ENCODE measurements at places on chromosomes 7 and 10. TPM values are rescaled to one million over a fixed set of nuclear protein-coding genes. Genes with fewer than 3 reads are reported as not detected.

- no peaks in the 10 kb centered on the region for H3K36me3 ChIP-seq
- H3K4me3 ChIP-seq: no peak overlapping the region
- no peak overlapping the region for H3K27ac ChIP-seq
- peaks cover 8% of the 10 kb centered on the region for H3K4me1 ChIP-seq
- no peaks in the 10 kb centered on the region for H3K27me3 ChIP-seq
These were observed 9.7 kb upstream of the CHST12 start for GRCh38 chr7:2393706-2394105.

GRCh38 chr10:69060127-69060798, 27.6 kb upstream of the SRGN start:
- H3K36me3 ChIP-seq: no peaks in the 10 kb centered on the region
- peaks cover 14% of the 10 kb centered on the region for H3K4me1 ChIP-seq
- H3K27me3 ChIP-seq: no peaks in the 10 kb centered on the region
- no peak overlapping the region for H3K27ac ChIP-seq

DNA sequence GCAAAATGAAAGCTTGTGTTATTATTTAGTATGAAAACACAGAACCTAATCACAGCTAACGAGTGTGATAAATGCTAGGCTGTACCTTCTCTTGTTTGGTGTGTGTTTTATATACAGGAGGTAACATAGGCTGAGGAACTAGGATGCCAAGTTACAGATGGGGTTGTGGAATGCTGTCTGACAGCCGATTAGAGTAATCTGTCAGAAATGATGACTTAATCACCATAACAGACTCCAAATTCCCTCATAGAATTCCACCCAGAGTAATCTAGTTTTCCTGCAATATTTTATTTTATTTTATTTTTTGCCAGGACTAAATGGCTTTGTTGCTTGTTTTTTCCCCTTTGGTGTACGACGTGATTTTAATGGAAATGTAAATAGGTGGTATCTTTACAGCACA, 221.2 kb downstream of the CELF2 start:
- H3K36me3 ChIP-seq: no peaks in the 10 kb centered on the region
- peaks cover 21% of the 10 kb centered on the region for H3K4me1 ChIP-seq
- H3K27ac ChIP-seq: no peak overlapping the region
- H3K27me3 ChIP-seq: no peaks in the 10 kb centered on the region
- no peak overlapping the region for H3K4me3 ChIP-seq

GRCh38 chr10:77104459-77104980, 533.1 kb downstream of the KCNMA1 start:
- peak overlapping the region; percentile 53 for H3K27ac ChIP-seq
- DNase-seq: peak; percentile 93
- H3K4me3 ChIP-seq: no peak overlapping the region
- H3K27me3 ChIP-seq: no peaks in the 10 kb centered on the region

DNA sequence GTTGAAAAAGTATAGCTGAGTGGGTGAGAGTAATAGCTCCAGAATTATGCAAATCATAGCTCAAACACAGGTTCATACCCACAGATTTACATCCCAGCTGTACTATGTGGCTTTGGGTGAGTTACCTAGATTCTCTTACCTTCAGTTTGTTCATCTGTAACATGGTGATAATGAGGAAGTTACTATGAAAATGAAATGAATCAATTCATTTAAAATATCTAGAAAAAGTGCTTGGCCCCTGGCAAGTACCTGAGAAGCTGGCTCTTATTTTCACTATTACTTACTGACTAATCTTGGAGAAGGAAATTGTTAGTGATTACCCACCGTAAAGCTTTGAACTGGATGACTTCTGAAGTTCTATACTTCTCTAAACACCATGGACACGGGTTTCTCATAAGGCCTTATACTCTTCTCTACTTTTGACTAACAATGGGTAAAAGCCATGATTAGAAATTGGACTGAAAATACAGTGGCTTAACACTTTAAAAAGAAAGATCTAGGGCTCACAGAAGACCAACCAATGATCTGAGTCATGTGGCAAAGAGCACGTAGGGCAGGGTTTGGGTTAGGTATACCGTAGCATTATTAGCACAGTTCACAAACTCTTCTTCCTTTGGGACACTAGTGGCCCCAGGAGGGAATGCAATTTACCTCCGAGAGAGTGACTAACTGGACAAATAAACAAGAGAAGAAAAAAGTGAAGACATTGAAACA, 149.2 kb downstream of the PLPP4 start:
- no peaks in the 10 kb centered on the region for H3K4me1 ChIP-seq
- no peak overlapping the region for H3K27ac ChIP-seq
- H3K27me3 ChIP-seq: no peaks in the 10 kb centered on the region

GRCh38 chr10:110793886-110794285, 77.8 kb upstream of the PDCD4 start:
- H3K4me3 ChIP-seq: no peak overlapping the region
- no peak for DNase-seq
- peaks cover 11% of the 10 kb centered on the region for H3K4me1 ChIP-seq
- H3K27me3 ChIP-seq: no peaks in the 10 kb centered on the region
- no peak overlapping the region for H3K27ac ChIP-seq

DNA sequence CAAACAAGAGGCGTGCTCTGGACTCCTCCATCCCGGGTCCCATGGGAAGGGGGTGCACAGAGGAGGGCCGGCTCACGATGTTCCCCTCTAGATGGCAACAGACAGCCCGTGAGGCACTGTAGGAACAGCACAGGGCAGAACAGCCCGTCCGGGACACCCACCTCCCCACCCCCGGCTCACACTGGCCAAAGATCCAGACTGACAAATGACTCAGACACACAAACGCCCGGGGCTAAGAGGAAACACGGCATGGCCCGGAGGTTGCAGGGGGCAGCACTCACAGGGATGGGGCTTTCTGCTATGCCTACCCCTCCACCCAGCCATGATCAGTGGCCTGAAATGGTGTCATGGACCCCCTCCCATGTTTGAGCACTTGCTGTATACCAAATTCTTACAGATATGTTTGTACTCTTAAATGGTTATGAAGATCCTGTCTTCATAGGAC, 4.9 kb upstream of the ELN start:
- peaks cover 44% of the 10 kb centered on the region for H3K4me1 ChIP-seq
- no peaks in the 10 kb centered on the region for H3K36me3 ChIP-seq
- H3K27ac ChIP-seq: peak overlapping the region; percentile 56
- no peaks in the 10 kb centered on the region for H3K27me3 ChIP-seq
- no peak overlapping the region for H3K4me3 ChIP-seq

GRCh38 chr7:16564909-16565426, 38.3 kb downstream of the LRRC72 start:
- H3K4me1 ChIP-seq: no peaks in the 10 kb centered on the region
- H3K4me3 ChIP-seq: no peak overlapping the region
- H3K36me3 ChIP-seq: no peaks in the 10 kb centered on the region
- no peak for DNase-seq
- no peaks in the 10 kb centered on the region for H3K27me3 ChIP-seq

- H3K27me3 ChIP-seq: no peaks in the 10 kb centered on the region
- peaks cover 23% of the 10 kb centered on the region for H3K4me1 ChIP-seq
- H3K4me3 ChIP-seq: no peak overlapping the region
- DNase-seq: no peak
These were observed 7.8 kb downstream of the HTRA1 start for GRCh38 chr10:122468926-122469781.

GRCh38 chr7:16991551-16991950, 109.8 kb upstream of the AGR3 start:
- H3K27ac ChIP-seq: no peak overlapping the region
- DNase-seq: no peak
- H3K36me3 ChIP-seq: no peaks in the 10 kb centered on the region
- H3K27me3 ChIP-seq: no peaks in the 10 kb centered on the region
- no peak overlapping the region for H3K4me3 ChIP-seq
- peaks cover 9% of the 10 kb centered on the region for H3K4me1 ChIP-seq

DNA sequence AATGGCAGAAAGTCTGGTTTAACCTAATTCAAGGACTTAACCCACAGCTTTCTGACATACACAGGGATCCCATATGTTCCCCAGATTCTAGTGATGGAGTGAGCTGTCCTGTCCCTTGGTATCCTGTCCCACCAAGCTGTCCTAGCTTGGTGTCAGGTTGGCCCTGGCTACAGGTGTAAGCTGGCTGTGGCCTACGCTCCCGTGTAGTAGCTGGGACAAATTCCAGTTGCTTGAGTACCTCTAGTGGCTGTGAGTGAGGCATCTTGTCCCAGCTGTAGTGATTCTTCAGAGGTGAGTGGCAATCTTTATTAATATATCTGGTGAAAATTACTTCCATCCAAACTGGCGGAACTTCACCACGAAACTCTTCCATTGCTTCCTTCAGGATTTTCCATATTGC, 105.2 kb upstream of the FAM171A1 start:
- H3K4me1 ChIP-seq: no peaks in the 10 kb centered on the region
- H3K4me3 ChIP-seq: no peak overlapping the region
- H3K27ac ChIP-seq: no peak overlapping the region
- no peak for DNase-seq
- no peaks in the 10 kb centered on the region for H3K36me3 ChIP-seq
- no peaks in the 10 kb centered on the region for H3K27me3 ChIP-seq

- no peak overlapping the region for H3K27ac ChIP-seq
- no peaks in the 10 kb centered on the region for H3K4me1 ChIP-seq
- H3K36me3 ChIP-seq: no peaks in the 10 kb centered on the region
- H3K4me3 ChIP-seq: no peak overlapping the region
- DNase-seq: no peak
These were observed 226.4 kb downstream of the MAD1L1 start for GRCh38 chr7:2006231-2006771.

DNA sequence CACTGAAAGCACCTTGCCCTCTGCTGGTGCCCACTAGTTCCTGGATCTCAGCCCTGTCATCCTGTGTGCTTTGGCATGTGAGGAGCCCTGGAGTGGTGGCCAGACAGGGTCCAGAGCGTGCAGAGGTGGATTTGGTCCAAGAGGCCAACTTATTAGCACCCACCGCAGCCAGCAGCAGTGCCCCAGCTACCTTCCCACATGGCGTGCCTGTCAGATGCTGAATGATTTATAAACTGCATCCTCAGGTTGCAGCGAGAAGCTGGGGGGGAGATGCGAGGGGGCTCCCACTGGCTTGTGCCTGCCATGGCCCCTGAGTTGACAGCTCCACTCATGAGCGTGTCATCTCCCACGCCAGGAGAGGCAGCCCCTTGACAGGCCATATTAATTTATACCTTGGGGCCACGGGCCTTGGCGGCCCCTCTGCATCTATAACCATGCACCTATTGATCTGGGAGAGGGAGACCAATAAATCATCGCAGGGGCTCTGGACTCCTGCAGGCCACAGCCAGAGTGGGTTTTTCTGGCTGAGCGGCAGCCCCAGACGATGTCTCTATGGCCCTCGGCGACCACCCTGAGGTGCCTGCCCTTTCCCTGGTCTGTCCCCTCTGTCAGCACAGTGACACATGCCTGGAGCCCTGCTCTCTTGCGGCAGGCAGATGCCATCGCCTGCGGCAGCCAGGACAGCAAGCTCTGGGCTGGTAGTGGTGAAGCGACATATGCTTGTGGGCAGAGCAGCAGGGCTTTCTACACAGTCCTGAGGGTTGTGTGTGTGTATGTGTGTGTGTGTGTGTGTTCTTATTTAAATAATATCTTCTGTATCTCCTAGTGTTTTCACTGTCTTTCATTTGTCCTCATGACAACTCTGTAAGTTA, 120.8 kb downstream of the CDH23 start:
- no peak overlapping the region for H3K27ac ChIP-seq
- no peaks in the 10 kb centered on the region for H3K4me1 ChIP-seq
- no peak for DNase-seq
- H3K36me3 ChIP-seq: no peaks in the 10 kb centered on the region
- H3K4me3 ChIP-seq: no peak overlapping the region

GRCh38 chr7:68245688-68246087, 1249.1 kb downstream of the TYW1 start:
- no peaks in the 10 kb centered on the region for H3K36me3 ChIP-seq
- no peak overlapping the region for H3K4me3 ChIP-seq
- H3K27me3 ChIP-seq: no peaks in the 10 kb centered on the region
- no peaks in the 10 kb centered on the region for H3K4me1 ChIP-seq
- no peak overlapping the region for H3K27ac ChIP-seq

DNA sequence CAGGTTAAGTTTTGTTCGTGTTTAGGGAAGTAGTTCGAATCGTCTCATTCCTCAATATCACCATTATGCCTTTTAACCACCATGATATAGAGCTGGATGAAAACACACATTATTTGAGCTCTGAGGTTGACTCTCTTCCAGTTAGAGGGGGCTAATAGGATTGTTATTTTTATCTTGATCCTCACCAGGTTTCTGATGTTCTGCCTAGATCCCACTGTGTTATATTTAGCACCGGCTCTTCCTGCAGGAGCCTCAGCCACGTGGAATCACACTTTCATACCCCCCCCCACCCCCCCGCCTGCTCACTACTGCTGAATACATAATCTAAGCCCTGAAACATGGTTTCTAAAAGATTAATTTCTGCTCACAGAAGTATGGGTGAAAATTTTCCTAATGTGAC, 88.3 kb downstream of the NRCAM start:
- H3K4me1 ChIP-seq: no peaks in the 10 kb centered on the region
- H3K27ac ChIP-seq: no peak overlapping the region
- H3K4me3 ChIP-seq: no peak overlapping the region
- no peak for DNase-seq
- H3K27me3 ChIP-seq: no peaks in the 10 kb centered on the region

GRCh38 chr7:155455132-155455693, 2.7 kb upstream of the EN2 start:
- H3K36me3 ChIP-seq: no peaks in the 10 kb centered on the region
- no peak overlapping the region for H3K4me3 ChIP-seq
- no peak for DNase-seq
- H3K27ac ChIP-seq: no peak overlapping the region

- H3K4me1 ChIP-seq: no peaks in the 10 kb centered on the region
- no peaks in the 10 kb centered on the region for H3K36me3 ChIP-seq
- no peaks in the 10 kb centered on the region for H3K27me3 ChIP-seq
- H3K27ac ChIP-seq: no peak overlapping the region
These were observed 384.4 kb upstream of the AUTS2 start for GRCh38 chr7:69213878-69214277.

- no peaks in the 10 kb centered on the region for H3K36me3 ChIP-seq
- no peaks in the 10 kb centered on the region for H3K4me1 ChIP-seq
- H3K4me3 ChIP-seq: no peak overlapping the region
- H3K27me3 ChIP-seq: no peaks in the 10 kb centered on the region
- no peak for DNase-seq
These were observed 267.1 kb upstream of the FZD8 start for GRCh38 chr10:35909121-35909720.

- peak overlapping the region; percentile 56 for H3K4me3 ChIP-seq
- H3K4me1 ChIP-seq: peaks cover 47% of the 10 kb centered on the region
- no peak for DNase-seq
- peak overlapping the region; percentile 99 for H3K27ac ChIP-seq
These were observed 3.1 kb upstream of the HOXA9 start for GRCh38 chr7:27168265-27168947.

- H3K4me1 ChIP-seq: no peaks in the 10 kb centered on the region
- H3K4me3 ChIP-seq: no peak overlapping the region
- no peak for DNase-seq
These were observed 34.5 kb downstream of the PAXIP1 start for GRCh38 chr7:154968336-154969001.

GRCh38 chr10:97456034-97456685, 10.2 kb downstream of the ZDHHC16 start:
- H3K27me3 ChIP-seq: no peaks in the 10 kb centered on the region
- H3K27ac ChIP-seq: no peak overlapping the region
- no peak for DNase-seq
- no peak overlapping the region for H3K4me3 ChIP-seq

GRCh38 chr10:95569368-95569767, 8.2 kb upstream of the SORBS1 start:
- no peaks in the 10 kb centered on the region for H3K36me3 ChIP-seq
- no peak for DNase-seq
- H3K27ac ChIP-seq: no peak overlapping the region

The PLEKHA8 gene
- total RNA-seq: 12.3 TPM

The NRAP gene
- not detected for total RNA-seq

The FAM24B gene
- not detected for total RNA-seq

The GRM8 gene
- total RNA-seq: not detected

The FEZF1 gene
- not detected for total RNA-seq

The PRR15 gene
- not detected for total RNA-seq

The DLX5 gene
- total RNA-seq: 3.7 TPM
